ENCODE measurements at places on chromosomes 2 and 18.

GRCh38 chr18:72833471-72833870 is 34.3 kb downstream of the NETO1 start:
- no peak for DNase-seq

GRCh38 chr2:11920993-11921583 is 174.7 kb downstream of the LPIN1 start:
- no peak for DNase-seq

DNA sequence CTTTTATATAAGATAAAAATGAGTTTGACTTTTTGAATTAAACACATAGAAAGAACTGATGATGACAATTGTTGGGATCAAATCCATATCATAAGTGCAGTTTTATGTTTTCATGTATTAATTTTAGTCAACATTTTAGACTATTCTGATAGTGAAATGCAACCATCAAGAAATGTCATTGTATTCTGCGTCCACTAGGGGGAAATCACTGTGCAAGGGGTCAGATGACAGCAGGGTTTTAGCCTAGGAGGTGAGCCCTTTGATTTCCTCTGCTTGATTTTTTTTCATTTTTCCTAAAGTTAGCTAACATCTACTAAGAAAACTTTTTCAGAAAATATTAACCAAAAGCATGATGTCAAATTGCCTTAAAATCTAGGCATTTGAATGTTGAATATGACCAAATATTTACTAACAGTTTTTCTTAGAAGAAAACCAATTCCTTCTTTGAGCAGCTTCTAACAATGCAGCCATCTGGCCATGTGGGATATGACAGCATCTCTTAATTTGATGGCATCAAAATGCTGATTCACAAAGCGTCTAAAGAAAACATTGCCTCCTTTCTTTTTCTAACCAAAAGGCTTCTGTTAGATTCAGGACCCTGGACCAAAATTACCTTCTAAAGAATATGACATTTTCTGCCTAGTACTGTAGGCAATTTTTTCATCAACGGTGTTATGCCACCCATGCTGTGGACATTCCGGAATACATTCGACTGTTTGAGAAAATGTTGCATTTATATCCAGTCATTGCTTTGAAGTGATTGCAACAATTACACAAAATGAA is 141.5 kb downstream of the SPHKAP start:
- peak; percentile 51 for DNase-seq

- no peak for DNase-seq
These were observed 270.8 kb upstream of the NT5C1B start for GRCh38 chr2:18860179-18860578.

GRCh38 chr18:59374128-59374527 is 15.1 kb upstream of the LMAN1 start:
- no peak for DNase-seq

- DNase-seq: no peak
These were observed 946.6 kb downstream of the SLC4A3 start for GRCh38 chr2:220574038-220574437.

GRCh38 chr2:128279009-128279408 is 39.7 kb downstream of the HS6ST1 start:
- DNase-seq: no peak

DNA sequence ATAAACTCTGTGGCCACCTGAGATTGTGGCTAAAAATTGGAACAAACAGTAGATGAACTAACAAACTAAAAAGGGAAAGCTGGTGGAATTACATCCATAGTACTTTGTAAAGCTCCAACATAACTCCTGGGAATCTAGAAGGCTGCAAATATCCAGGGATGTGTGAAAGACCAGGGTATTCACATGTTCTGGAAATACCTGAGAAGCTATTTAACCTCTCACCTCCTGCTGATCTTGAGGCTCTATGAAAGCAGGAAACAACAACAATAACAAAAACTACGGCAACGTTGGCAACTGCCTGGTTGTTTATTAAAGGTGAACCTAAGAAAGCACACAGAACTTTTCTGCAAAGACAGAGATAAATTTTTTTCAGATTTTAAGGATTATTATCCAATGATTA is 171.3 kb downstream of the CCDC178 start:
- DNase-seq: no peak

DNA sequence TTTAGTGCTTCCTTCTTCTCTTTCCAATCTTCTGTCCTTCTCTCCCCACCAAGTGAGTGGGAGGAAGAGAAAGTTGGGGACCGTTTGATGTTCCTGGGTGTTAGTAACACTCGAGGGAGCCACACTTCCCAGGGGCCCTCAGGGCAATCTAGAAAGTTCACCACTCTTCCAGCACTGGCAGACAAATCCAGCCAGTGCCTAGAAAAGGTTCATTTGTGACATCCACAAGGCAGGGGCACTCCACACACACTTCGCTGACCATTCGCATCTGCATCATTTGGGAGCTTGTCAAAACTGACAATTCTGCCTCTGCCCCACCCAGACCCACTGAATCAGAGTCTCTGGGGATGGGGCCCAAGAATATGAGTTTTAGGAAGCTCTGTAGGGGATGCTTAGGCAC is 86.8 kb upstream of the ST3GAL5 start:
- no peak for DNase-seq

GRCh38 chr2:73897240-73897583 is 4.4 kb downstream of the ACTG2 start:
- no peak for DNase-seq
